HT-29 (cell line): ENCODE measurements at places on chromosomes 11 and 22.

DNA sequence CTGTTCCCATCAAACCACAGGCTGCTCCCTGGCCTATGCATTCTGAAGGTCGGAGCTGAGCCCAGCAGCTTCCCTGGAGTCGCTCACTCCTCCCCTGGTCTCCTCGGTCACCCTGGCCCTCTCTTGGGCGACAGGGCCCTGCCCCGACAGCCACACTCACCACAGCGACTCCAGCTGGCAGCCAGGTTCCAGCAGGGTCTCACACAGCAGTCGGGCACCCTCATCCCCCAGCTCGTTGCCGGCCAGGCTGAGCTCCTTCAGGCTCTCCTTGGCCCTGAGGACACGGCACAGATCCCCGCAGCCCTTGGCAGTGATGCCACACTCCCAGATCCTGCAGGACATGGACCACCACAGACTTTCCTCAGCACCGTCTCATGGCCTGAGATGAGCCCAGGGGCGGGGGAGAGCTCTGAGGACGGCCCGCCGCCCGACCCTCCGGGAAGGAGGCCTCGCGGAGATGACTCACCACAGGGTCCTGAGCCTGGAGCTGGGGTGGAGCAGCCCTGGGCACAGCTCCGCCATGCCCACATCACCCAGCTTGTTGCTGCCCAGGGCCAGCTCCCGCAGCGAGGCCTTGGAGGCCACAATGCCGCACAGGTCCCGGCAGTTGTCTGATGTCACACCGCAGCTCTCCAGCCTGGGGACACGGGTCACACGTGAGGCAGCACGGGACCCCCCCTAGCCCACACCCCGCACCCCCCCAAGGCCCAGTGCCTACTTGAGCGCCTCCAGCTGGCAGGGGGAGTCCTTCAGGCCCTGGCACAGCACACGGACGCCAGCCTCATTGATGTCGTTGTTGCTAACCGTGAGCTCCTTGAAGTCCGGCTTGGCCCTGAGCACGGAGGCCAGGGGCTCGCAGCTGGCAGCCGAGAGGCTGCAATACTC is 8.5 kb downstream of the RNH1 start:
- DNase-seq: no peak

DNA sequence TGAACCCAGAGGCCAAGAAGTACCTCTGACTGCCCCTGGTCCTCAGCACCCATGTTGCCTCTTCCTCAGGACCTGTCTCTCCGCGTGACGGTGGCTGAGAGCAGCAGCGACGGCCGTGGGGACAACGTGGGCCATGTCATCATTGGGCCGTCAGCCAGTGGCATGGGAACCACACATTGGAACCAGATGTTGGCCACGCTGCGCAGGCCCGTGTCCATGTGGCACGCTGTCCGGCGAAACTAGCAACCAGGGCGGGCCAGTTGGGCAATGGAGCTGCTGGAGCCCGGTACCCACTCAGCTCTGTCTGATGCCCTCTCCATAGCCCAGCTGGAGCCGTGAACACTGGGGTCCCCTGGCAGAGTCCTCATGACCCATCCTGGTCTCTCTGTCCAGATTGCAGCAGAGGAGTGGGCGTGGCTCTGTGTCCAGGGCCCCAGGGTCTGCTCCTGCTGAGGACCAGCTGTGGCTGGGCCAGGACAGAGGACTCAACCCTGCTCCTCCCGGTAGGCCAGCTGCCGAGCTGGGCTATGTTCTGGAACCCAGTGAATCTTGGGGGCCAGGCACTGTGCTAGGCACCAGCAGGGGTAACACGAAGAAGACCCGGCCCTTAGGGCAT is 8.0 kb upstream of the RHOD start:
- DNase-seq: no peak

- peak; percentile 63 for DNase-seq
Observed at GRCh38 chr11:20131788-20132666, 28.2 kb downstream of the DBX1 start.

DNA sequence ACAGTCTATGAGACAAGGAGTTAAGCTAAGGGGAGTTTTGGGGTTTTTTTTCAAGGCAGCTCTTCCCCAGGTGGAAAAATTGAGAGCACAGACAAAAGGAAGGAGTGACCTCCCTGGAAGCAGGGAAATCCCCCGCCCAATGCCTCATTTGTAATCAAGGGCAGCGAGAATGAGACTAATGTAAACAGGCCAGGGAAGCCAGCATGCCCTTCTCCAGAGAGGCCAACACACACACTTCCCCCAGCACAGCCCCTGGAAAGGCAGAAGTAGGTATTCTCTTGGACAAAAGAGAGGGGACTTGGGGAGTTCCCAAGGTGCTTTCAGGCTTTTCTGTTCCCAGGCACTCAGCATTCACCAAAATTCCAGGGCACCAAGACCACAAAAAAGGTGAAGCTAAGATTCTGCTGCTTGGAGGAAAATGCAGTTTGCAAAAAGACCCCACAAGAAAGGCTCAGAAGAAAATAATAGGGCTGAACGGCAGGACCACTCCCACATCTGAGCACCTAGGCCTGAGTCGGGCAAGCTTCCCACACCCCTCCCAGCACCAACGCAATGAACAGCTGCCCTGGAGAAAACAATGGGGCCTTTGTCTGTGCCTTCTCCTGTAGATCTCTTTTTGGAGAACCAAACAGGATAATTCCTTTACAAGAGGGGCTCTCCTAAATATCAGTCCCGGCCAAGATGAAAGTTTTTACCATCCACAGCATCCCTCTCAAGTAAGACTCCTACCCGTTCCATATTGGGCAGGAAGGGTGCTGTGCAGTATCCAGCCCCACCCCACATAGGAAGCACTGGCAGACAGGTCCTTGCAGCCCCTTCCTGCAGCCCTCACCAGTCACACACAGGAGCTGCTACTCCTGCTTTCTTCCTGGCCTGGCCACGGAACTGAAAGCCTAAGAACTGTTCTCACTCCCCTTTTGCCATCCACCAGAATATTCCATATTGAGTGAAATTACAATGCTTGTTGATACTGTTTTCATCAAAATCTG is 70.7 kb upstream of the AKIP1 start:
- peak; percentile 29 for DNase-seq

DNA sequence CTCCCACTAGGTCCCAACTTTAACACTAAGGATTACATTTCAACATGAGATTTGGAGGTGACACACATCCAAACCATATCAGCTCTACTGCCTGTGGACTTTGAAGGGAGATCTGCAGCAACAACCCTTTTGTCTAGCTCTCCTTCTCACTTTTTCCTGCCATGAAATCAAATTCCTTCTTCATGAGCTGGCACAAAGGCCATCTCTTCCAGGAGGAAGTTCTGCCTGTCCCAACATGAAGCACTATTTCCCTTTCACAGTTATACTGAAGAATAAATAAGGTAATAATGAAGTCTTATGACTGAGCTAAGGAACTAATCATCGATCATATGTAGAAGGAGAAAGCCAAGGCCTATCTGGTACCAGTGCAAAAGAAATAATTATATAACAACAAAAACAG is 253.5 kb upstream of the TENM4 start:
- no peak for DNase-seq

DNA sequence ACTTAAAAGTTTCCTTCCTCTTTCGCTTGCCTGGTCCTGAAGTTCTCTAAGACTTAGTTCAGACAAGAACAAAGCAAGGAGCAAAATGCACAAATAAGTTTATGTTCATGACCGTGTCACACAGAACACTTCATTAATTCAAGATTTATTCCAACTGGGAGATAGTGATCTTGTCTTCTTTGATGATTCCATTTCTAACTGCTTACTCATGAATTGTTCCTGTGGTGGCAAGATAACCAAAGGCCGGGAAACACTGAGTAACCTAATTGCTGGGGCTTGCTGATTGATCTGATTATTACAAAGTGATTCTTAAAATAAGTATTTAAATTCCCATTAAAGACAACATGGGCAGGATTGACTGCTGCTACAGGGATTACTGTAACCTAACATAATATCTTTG is 1462.9 kb upstream of the RAG2 start:
- DNase-seq: peak; percentile 31
